ENCODE measurements at places on chromosomes 6 and 20.

DNA sequence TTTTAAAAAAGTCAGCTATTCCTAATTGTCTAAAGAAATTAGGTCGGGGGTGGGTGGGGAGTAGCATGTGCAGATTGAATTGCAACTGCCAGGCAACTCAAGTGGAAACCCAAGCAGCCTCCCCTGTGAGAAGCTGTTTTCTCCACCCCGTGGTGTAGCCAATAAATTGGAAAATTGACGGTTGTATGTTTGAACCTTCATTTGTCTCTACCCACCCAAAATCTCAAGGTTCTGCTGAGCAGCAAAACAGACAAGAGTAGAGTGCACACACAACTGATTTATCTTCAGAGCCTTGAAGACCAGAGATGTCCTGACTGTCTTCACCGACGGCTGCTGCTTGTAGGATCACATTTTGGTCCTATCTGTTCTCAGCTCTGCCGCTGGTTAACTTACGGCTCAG, 88.5 kb downstream of the DTD1 start:
- no peak for DNase-seq

DNA sequence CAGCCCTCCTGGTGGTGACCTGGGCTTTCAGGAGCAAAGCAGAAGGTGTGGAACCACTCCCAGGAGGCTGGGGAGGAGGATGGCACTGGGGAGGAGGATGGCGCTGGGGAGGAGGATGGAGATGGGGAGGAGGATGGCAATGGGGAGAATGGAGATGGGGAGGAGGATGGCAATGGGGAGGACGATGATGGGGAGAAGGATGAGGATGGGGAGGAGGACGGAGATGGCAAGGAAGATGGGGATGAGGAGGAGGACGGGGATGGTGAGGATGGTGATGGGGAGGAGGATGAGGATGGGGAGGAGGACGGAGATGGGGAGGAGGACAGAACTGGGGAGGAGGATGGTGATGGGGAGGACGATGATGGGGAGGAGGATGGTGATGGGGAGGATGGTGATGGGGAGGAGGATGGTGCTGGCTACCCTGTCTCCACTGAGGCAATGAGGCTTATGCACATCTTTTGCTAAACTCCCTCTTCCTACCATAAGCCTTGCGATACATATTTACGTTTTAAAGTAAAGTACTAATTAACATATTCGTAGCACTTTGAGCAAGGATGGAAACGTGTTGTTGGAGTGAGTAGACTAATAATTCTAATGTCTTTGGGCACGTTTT, 7.4 kb downstream of the SMOC2 start:
- DNase-seq, result no peak

DNA sequence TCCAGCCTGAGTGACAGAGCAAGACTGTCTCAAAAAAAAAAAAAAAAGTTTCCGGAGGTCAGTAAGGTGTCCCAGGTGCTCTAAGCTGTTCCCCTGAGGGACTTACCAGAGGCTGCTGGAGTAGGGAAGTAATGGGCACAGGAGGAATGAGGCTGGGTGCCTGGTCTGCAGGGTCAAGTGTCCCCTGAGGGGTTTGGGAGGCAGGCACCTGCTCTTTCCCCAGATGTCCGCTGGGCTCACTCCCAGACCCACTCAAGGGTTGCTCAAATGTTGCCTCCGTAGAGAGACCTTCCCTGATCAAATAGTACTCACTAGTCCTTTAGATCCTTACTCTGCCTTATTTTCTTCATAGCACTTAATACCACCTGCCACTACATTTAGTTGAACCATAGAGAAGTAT, 5.4 kb upstream of the MAPK13 start:
- DNase-seq, result no peak

- no peak for DNase-seq
Observed at GRCh38 chr6:142478117-142478516, 176.3 kb downstream of the ADGRG6 start.

DNA sequence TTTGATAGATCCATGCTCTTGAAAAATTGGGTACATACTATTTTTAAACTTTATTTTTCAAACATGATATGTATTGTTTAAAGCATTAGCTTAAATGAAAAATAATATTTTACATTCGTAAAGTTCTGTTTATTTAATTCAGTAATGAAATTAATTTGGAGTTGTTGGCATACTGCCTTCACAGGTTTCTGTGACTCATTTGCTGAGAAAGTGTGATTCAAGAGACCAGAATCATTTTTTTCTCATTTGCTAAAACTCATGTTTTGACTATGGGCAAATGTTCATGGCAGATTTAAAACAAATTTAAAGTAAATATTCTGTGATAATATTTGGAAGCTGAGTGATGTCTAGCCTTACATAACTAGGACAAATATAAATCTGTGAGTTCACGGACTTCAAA, 230.4 kb downstream of the BCKDHB start:
- no peak for DNase-seq
